NCI-H524 (cell line): ENCODE measurements at places on chromosomes 6 and 20.

DNA sequence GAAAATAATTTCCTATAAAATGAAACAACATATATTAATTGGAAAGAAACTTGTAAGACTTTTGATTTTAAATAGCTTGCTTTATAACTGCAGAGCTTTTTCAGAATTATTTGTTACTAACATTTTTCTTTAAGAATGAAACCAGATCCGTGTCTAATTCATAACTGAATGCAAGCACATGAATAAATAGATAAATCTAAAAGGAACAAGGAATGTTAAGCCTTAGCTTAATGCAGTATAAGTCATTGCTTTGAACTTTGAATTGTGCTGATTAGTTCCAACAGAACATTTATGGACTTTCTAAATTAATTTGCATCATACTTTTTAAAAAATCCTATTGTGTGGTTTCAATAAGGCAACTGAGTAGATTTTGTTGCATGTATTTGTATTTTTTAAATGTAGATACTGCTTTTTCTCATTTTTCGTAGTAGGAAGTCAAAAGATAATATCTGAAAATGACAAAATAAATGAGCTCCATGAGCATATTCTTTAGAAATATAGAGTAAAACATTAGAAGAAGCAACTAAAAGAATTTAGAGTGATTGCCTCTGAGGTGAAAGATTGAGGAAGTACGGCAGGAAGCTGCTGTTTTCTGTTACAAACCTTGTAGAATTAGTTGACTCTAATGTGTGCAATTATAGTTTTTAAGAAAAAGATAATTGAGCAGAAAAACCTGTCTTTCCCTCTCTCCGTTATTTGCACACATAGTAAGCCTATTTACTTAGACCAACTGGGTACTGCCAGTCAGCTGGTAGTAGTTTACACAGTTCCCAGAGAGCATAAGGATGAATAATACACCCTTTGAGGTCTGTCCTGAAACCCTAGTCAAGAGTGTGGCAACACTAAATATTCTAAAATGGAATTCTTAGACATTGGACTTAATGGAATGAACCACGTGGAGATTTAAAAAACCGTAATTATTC, 32.6 kb upstream of the SLC35D3 start:
- DNase-seq = no peak

GRCh38 chr6:25918083-25918683, 12.3 kb downstream of the SLC17A2 start:
- DNase-seq = no peak

- DNase-seq = no peak
Observed at GRCh38 chr20:29443819-29444218, 1813.6 kb upstream of the DEFB115 start.

- no peak for DNase-seq
Observed at GRCh38 chr6:3119040-3119723, 671 bp downstream of the BPHL start.

- no peak for DNase-seq
Observed at GRCh38 chr20:43955750-43956191, 41.1 kb downstream of the TOX2 start.
